ENCODE measurements at places on chromosomes 2 and 18.

DNA sequence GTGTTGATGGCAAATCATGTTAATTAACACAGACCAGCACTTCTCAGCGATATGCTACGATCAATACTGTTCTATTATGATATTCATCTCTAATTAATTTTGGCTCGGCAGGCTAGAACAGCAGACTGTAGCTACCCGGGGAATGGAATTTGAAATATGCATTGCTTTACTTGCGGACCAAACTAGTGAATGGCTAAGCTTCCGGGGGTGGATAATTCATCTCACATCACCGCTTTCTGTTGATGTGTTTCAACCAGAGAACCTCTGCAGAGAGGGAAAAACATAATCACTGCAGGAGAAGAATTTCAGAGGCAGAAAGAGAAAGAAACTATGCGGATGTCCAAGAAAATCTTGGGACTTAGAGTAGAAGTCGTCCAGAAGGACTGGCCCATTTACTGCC, 490.9 kb downstream of the STK39 start:
- DNase-seq: no peak

- no peak for DNase-seq
These were observed 28.5 kb upstream of the NPAS2 start for GRCh38 chr2:100791294-100791935.

- DNase-seq: peak; percentile 36
These were observed 40.0 kb downstream of the TTC32 start for GRCh38 chr2:19861813-19862212.

DNA sequence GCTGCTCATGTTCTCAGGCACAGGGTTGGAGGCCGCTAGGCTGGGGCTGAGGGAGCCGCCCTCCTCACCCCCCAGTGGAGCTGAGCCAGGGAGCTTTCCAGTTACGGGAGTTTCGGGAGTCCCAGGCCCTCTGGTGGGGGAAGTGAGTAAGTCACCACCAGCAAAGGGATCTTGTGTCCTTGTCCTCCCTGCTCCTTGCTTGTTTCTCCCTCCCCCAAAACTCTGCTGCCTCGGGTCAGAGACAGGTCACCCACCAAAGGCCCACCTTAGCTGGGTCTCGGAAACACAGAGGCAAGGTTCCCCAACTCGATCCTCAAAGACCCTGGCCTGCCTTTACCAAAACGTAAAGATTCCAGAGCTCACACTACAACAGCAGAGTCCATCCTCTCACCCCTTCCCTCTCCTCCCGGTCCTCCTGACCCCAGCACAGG, 60.5 kb upstream of the POMC start:
- DNase-seq: peak; percentile 81

DNA sequence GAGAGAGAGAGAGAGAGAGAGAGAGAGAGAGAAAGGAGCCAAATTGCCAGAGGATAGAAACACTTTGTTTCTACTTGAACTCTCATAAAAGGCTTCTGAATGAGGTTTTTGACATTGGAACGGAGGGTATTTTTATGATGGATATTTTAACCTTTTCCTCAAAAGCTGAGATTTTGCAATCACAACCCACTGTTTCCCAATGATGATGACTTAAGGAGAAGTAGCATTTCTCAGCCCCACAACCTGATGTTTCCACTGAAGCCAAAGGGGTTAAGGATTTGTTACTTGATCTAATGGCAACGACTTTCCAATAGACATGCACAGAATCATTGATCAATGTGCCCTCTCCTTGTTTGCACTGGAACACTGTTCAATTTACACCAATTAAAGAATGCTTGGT, 67.1 kb upstream of the POU3F3 start:
- no peak for DNase-seq

DNA sequence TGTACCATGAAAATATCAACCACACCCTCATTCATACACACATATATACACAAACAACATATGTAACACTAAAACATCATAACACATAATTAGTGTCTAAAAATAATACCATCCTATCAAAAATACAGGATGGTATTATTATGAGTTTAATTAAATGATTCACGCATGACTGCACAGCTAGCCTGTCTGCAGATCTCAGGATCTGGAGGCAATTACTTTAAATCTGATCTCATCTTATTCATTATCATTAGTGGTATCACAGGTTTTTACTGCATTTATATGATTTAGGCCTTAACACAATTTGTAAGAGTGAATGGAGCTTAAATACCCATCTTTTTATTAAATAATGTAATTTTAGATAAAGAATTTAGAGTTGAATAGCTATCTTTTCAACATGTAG, 443.4 kb upstream of the LINC00305 start:
- DNase-seq: no peak

GRCh38 chr2:122205641-122206040, 450.2 kb downstream of the TSN start:
- DNase-seq: peak; percentile 11

DNA sequence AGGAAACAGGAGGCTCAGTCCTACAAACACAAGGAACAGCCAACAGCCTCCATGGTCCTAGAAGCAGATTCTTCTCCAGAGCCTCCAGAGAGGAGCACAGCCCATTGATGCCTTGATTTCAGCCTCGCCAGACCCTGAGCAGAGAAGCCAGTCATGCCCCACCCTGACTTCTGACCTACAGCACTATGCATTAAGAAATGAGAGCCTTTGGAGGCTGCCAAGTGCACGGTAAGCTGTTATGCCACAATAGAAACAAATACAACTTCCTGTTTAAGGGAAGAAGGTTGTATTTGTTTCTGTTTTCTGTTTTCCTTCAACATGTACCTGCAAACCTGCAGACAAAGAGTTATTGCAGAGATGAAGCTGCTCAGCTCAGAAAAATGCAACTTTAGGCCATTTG, 181.3 kb upstream of the AGAP1 start:
- DNase-seq: no peak

- no peak for DNase-seq
These were observed 27.1 kb downstream of the STARD7 start for GRCh38 chr2:96181529-96181928.

GRCh38 chr2:2754940-2755339, 423.9 kb upstream of the MYT1L start:
- DNase-seq: no peak

DNA sequence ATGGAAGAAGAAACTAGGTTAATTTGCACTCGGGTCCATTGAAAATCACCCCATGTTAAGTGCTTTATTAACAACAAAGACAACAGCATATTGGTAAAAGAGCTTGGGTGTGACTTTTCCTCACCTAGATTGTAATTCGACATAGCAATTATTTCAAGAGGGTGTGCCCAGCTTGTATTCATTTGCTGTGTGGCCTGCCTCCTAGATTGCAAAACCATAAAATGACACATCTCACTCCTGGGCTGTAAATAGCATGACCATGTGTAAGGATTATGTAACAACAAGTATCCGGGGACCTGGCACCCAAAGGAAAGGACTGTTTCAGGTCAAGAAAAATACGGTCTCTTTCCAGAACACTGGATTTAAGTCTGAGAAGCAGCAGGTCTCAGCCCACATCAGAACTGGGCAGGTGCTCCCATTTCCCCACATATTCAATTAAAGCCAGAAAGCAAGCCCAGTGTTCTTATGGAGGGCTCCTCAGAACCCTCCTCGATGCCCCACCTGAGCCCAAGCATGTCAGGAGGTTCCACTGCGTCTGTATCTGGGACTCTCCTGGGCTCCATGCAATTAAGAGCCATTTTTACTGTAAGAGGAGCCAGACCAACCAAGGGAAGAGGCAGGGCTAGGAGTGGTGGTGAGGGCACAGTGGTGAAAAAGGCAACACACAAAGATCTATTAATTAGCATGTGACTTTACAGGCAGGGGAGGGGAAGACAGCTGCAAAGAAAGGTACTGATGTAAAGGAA, 39.2 kb downstream of the MREG start:
- peak; percentile 44 for DNase-seq

- peak; percentile 13 for DNase-seq
These were observed 86.9 kb downstream of the LIMS1 start for GRCh38 chr2:108621087-108621559.

GRCh38 chr2:45067859-45068570, 58.8 kb upstream of the SIX2 start:
- DNase-seq: peak; percentile 6

GRCh38 chr2:15645720-15646385, 54.2 kb downstream of the DDX1 start:
- no peak for DNase-seq

DNA sequence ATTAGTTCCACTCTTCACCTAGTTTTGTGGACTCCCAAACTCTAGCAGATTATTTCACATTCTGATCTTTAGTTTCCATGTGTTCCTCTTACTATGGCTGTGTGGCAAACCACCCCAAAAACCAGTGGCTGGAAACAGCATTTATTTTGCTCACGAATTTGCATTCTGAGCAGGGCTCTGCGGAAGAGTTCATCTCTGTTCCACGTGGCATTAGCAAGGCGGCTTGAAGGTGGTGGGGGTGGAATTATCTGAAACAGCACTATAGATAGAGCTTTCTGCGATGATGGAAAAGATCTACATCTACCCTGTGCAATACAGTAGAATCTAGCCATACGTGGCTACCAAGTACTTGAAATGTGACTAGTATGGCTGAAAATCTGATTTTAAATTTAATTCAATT, 5.9 kb downstream of the TWSG1 start:
- DNase-seq: no peak
